ENCODE measurements at places on chromosomes 12 and 14. TPM values are rescaled to one million over a fixed set of nuclear protein-coding genes. Genes with fewer than 3 reads are reported as not detected.

The TMEM117 gene
- 3.0 TPM for total RNA-seq

DNA sequence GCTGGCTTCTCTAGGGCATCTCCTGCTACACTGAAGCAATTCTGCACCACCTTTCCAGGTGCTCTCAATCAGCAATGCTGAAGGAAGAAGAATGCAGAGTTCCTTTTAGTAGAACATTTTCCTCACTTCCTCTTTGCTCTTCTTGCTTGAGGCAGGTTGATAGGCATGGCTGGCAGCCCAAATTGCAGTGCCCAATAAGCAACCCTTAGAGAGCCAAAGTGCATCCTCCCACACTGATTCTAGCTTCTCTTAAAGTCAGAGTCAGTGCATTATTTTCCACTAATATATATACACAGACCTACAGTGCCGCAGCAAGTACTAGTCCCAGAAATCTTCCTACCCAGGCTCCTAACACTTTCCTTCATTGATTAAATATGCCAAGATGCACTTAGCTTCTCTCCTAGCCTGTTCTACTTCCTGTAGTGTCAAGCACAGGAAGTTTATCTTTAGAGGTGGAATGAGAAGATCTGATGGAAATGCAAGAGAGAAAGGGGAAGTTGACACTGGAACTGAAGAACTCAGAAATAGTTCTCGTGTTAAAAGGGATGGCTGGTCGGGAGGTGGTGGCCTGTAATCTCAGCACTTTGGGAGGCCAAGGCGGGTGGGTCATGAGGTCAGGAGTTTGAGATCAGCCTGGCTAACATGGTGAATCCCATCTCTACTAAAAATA is 132.7 kb downstream of the SSPN start:
- peak; percentile 60 for DNase-seq

DNA sequence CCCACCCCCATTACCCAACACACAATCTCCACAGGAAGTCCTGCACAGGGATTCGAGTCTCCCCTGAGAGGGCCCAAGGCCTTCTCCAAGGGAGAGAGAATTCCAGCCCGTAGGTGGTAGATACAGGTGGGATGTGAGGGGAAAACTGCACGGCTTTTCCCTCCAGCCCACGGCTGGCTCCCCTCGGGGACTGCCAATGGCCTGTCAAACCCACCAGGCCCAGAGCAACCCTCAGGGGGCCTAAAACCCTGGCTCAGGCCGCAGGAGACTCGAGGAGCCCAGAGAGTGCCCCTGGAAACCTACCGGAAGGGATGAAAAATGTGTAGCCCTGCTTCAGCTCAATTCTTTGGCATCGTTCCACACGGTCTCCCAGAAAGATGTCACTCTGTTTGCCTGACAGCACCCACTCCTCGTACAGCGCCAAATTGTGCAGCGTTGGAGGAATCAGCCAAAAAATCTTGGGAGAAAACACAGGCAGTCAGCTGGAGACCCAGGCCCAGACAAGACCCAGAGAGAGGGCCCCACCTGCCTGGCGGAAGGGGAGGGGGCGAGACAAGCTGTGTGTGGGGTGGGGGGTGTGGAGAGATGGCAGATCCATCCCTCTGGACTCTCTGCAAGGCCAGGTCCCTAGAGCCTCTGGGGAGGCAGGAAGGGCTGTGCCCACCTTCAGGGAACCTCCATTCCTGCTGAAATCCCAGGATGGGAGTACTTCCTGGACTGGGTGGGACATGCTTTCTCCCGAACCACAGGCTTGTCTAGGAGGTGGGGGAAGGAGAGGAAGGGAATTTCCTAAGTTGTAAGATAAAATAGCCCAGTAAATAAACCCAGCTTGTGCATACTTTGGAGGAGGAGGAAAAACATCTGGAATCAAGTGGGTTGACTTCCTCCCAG is 48.1 kb downstream of the KDM2B start:
- DNase-seq, result no peak

GRCh38 chr12:111842556-111843396 is 748 bp downstream of the MAPKAPK5 start:
- no peak for DNase-seq

The TBC1D30 gene
- under 0.01 TPM for total RNA-seq

DNA sequence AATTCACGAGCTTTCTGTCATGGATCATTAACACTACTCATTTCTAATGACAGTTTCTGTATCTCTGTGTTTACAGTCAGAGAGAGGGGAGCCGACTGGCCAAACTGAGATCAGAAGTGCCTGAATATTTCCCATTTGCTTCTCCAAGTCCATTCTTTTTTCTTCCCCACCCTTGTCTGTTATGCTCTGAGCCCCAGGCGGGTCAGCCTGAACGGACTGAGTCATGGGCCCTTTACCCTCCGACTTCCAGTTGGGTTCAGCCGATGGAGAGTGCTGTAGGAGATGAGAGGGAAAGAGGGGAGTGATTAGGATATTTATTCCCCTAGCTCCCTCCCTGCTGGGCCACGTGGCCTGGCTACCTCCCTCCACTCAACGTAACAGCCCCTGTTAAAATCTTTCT is 104.7 kb downstream of the PAH start:
- DNase-seq, result no peak

The EFS gene
- total RNA-seq, result under 0.01 TPM

GRCh38 chr12:9935026-9935425 is 2.9 kb upstream of the CLEC2A start:
- DNase-seq, result no peak

The PSMA6 gene
- 153 TPM for total RNA-seq

The PDZRN4 gene
- total RNA-seq, result 2.4 TPM

The TCTN2 gene
- 21.0 TPM for total RNA-seq

- DNase-seq, result no peak
These were observed 144.5 kb upstream of the PLEKHG7 start for GRCh38 chr12:92558215-92558773.

The LPAR5 gene
- 3.8 TPM for total RNA-seq

The HPD gene
- not detected for total RNA-seq

- no peak for DNase-seq
These were observed 22.7 kb downstream of the GPR19 start for GRCh38 chr12:12673296-12673695.

The NR4A1 gene
- 33.1 TPM for total RNA-seq

DNA sequence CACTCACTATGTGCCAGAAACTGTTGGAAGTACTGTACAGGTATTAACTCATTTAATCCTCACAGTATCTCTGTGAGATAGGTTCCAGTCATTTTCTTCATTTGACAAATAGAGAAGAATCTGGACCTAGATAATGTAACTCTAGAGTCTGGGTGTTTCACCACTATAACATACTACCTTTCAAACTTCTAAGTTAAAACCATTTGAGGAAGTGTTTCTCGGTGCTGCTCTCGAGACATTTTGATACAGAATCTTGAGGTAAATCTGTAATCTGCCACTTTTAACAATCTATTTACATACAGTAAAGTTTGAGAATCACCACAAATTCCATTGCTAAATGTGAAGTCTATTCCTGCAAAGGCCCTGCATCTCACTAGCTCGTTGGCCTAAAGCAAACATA is 8.8 kb downstream of the OLR1 start:
- DNase-seq, result no peak

The HOXC4 gene
- total RNA-seq, result under 0.01 TPM

DNA sequence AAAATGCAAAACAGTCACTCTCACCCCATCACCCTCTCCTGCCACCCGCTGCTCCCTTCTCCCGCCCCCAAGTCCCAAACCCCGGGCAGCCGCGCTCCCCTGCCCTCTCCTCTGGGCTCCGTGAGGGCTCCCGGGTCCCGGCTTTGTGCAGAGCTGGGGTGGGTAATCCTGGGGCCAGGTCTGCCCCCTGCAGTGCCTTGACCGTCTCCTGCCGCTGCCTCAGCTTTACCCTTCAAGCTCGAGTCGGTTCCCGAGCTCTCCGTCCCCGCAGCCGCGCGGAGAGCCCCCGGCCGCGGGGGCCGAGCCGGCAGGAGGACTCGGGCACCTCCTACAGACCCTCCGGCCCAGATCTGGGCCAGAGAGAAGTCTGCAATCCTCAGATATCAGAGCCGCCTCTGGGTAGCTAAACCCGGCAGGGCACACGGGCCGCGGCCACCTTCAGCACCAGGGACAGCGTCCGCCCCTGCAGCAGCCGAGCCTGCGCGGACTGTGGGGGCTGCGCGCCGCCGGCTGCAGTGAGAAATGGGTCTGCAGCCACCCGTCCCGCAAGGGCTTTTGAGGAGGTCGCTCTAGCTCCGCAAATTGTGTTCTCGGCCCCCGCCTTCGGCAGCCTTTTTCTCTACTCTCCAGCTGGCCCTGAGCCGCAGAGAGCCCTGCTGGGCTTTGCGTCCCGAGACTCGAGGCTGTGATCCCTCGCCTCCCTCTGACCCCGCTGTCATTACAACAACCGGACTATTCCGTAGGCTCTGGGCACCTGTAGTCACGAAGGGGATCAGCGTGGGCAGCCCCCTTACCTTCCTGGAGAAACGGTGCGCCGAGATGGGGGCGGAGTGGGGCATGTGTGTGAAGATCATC is 1.2 kb downstream of the PRMT8 start:
- peak; percentile 71 for DNase-seq

GRCh38 chr12:120228041-120228290 is 27.1 kb upstream of the RPLP0 start:
- DNase-seq, result no peak

The KRT80 gene
- total RNA-seq, result under 0.01 TPM

DNA sequence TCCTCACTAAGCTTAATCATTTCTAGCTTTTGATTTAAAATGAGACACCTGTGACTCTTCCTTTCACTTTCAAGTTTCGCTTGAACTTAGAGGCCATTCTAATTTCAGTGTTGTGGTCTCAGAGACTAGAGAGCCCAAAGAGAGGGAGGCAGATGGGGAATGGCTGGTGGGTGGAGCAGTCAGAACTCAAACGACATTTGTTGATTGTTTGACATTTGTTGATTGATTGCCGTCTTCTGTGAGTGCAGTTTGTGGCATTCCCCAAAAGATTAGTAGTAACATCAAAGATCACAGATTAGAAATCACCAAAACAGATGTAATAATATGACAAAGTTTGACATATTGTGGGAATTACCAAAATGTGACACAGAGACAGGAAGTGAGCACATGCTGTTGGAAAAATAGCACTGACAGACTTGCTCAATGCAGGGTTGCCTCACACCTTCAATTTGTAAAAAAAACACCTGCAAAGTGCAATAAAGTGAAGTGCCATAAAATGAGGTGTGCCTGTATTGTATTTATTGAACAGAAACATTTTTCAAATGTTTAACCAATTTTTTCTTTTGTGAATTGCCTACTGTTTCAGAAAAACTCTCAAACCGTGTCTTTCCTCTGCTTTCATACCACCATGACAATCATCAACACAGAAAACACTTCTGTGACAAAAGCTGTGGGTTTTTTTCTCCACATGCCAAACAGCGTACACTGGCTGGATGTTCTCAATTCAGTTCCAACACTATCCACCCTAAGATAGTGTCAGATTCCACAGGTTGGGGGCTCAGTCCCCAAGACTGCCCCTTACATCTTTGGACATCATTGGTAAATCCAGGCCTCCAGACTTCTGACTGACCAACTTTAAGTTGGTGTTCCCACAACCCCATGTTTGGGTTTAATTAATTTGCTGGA is 376.3 kb upstream of the RGS6 start:
- peak; percentile 29 for DNase-seq

DNA sequence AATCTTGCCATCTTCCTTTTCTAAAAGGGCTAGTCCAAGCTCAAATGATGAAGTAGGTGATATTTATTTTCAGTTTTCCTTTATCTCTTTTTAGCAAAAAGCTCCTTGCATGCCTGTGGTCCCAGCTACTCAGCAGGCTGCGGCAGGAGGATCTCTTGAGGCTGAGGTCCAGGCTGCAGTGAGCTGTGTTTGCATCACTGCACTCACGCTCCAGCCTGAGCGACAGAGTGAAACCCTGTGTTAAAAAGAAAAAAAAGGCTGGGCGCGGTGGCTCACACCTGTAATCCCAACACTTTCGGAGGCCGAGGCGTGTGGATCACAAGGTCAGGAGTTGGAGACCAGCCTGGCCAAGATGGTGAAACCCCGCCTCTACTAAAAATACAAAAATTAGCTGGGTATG is 5.0 kb downstream of the TMEM116 start:
- no peak for DNase-seq

- DNase-seq, result no peak
These were observed 230.3 kb upstream of the PRICKLE1 start for GRCh38 chr12:42819846-42820245.

The NEUROD4 gene
- not detected for total RNA-seq

GRCh38 chr12:53235742-53236442 is 3.9 kb upstream of the RARG start:
- DNase-seq, result no peak

GRCh38 chr12:21370845-21371449 is 1.8 kb upstream of the IAPP start:
- no peak for DNase-seq

GRCh38 chr12:53077030-53077429 is 2.2 kb downstream of the SPRYD3 start:
- DNase-seq, result no peak

DNA sequence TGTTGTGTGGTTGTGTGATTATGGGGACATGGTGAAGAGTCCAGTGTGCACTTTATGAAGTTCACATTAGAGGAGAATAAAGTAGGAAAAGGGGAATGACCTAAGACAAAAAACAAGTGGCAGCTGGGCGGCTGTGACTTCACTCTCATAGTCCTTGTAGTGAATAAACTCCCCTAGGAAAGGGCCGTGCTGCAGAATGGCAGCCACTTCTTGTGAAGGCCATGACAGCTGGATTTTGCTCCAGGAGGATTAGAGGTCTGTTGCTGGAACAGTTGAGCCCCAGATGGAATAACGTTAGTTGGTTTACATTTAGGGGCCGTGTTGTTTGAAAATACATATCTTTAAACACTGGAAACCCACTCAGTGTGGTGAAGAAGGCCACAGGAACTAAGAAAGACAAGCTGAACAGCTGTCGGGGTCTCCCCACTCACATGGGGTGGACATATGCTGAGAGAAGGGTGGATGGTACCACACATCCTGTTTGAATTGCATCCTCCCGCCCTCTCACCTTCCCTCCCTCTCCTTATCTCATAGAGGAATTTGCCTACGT is 276.9 kb downstream of the CACNA1C start:
- no peak for DNase-seq

GRCh38 chr14:71514941-71515919 is 417.0 kb upstream of the RGS6 start:
- no peak for DNase-seq

GRCh38 chr12:119082496-119082895 is 96.2 kb upstream of the HSPB8 start:
- DNase-seq, result no peak

DNA sequence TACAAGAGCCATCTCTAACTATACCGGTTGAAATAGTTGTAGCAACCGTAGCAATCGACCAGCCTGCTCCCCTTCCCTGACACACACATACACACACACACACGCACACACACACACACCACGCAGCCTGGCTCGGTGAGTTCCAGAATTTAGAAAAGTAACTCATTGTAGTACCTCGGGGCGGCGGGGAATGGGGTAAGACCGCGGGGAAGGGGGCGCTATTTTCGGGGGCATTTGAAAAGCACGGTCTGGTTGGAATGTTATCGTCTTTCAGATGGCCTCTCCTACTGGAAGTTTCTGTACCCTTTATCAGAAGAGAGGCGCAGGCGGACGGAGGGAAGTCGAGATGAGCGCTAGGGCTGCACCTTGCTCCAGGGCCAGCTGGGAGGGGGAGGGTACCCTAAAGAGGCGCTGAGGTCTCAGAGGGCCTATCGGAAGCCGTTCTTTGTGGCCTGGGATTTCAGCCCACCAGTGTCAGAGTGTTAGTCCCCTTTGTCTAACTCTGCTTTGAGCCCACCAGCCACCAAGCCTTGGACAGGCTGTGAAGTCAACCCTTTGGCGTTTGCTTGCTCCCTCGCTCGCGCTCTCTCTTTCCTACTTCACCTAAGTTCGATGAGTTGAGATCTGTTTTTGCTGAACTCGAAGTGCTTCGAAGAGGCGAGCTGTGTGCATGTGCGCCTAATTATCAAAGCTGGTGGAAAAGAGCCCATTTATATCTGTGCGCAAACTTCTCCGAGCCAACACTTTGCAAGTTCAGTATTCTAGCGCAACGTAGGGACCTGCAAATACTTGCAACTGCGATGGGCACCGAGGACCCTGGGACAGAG is 837 bp downstream of the COL2A1 start:
- DNase-seq, result peak; percentile 59
